Esophagus muscularis mucosa (tissue), 4 donors: ENCODE measurements at places on chromosomes 3 and 15.

GRCh38 chr3:23108451-23109057, 94.6 kb upstream of the UBE2E2 start:
- DNase-seq = no peak

GRCh38 chr3:143313893-143314188, 194.3 kb downstream of the CHST2 start:
- no peak for DNase-seq

GRCh38 chr3:10204921-10205320, 40.2 kb downstream of the IRAK2 start:
- no peak for DNase-seq

DNA sequence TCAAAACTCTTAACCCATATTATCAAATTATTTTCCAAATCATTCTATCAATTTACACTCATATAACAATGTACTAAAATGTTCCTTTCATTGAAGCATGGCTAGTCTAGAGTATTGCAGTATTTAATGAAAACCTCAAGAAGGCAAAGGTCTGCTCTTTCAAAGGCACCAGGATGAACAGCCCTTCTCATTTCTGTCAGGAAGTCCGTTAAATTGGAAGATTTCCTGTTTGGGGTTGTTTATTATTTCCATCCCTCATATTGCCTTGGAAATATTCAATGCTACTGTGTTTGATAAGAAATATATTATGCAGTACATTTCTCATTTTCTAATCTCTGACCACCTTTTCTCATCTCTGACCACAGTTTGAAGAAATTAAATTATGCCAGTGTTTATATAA, 25.1 kb downstream of the ACKR4 start:
- no peak for DNase-seq

DNA sequence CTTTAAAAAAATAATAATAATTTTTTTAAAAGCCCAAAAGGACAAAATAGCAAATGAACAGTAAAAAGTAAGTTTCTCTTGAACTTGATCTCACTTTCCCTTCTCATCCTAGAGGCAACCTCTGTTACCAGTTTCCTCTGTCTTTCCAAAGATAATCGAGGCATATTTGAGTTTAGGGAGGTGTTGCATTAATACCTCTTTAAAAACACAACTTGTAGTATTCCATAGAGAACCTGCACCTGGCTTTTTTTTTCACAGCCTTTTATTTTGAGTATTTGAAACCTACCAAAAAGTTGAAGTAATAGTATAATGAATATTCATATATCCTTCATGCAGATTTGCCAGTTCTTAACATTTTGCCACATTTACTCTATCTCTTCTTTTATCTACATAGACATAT, 9.1 kb downstream of the CSK start:
- DNase-seq = no peak
